ENCODE measurements at places on chromosomes 7 and 10.
A peak's percentile ranks its signal among the peaks of the same experiment; 100 is the strongest.

- DNase-seq = no peak
These were observed 36.7 kb upstream of the UBE2H start for GRCh38 chr7:129989466-129989865.

DNA sequence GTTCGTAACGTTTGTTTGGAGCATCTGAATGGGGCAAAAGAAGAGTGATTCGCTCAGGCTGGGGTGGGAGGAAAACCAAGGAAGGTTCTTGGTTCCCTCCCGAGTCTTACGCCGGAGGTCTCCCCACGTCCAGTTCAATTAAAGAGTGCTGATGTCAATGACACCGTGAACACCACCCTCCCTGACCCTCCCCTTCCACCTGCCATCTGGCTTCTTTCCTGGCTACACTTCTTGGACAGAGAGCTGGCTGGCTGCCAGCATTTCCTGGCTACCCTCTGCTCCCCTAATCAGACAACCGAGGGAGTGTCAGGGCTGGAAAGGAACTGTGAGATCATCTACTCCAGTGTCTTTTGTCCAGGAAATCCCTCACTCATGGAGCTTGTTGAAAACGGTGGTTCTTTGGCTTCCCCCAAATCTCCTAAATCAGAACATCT, 24.1 kb upstream of the FFAR4 start:
- DNase-seq = peak; percentile 9

- no peak for DNase-seq
These were observed 479.3 kb downstream of the DNAJB6 start for GRCh38 chr7:157816086-157816485.

GRCh38 chr7:158351481-158351880, 236.1 kb downstream of the PTPRN2 start:
- DNase-seq = no peak

GRCh38 chr7:104362756-104363155, 34.4 kb downstream of the LHFPL3 start:
- DNase-seq = no peak

DNA sequence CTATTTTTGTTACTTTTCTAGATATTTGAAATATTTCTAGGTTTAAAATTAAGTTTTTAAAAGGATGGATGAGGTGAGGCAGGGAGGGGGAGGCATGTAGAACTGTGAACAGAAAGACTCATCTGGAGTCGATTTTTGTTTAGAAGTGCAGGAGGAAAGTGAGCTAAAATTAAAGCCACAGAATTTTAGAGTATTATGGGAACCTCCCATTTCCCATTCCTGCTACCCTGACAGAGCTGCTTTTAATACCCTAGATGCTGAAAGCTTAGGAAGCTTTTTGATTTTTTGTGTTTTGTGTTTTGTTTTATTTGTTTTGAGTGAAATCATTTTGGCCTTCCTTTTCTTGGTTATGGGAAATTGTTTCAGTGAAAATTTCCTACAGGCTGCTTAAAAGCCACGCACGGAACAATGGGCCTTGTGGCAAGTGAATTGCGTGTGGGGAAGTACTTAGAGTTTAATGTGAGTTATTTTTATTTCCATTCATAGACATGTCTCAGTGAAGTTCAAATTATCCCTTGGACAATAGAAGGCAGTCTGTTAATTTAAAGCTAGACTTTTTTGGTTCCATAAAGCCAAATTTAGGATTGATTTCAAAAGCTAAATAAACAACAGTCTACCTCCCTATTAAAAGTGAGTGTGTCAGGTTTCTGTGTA, 102.0 kb upstream of the HDAC9 start:
- DNase-seq = no peak

- DNase-seq = no peak
These were observed 41.0 kb upstream of the C10orf120 start for GRCh38 chr10:122740640-122741039.

DNA sequence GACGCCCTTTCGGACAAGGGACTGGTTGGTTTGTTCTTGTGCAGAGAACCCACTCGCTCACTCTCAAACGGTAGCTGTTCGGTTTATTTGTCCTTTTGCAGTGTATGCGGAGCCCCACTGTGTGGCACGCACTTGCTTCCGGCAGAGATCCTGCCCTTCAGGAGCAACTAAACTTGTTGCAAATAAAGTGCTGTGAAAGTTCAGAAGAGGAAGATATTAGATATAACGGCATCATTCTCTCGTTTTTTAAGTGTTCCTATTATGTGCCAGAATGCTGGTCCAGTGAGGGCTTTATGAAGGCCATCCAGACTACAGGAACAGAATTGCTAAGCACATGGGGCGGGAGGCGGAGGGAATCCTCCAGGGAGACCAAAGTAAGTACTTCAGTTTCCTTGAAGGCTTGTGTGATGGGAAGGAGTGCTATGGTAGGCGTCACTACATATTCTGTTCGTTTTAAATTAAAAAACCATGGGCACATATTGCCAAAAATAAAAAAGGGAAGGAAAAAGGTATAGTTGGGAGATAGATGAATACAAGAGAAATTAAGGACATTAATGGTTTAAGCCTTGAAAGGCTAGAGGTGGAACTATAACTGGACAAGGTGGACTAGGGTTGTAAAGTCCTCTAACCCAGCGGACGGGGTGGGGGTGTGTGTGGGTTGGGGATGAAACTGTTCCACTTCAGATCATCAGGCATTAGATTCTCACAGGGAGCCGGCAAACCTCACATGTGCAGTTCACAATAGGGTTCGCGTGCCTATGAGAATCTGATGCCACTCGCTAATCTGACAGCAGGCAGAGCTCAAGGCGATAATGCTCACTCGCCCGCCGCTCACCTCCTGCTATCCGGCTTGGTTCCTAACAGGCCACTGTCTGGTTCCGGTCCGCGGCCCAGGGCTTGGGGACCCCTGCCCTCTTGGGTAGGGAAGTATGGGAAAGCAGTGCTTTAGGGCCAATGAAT, 704 bp upstream of the ERLIN1 start:
- peak; percentile 42 for DNase-seq

GRCh38 chr7:151327659-151328058, 14.0 kb upstream of the NUB1 start:
- peak; percentile 22 for DNase-seq

DNA sequence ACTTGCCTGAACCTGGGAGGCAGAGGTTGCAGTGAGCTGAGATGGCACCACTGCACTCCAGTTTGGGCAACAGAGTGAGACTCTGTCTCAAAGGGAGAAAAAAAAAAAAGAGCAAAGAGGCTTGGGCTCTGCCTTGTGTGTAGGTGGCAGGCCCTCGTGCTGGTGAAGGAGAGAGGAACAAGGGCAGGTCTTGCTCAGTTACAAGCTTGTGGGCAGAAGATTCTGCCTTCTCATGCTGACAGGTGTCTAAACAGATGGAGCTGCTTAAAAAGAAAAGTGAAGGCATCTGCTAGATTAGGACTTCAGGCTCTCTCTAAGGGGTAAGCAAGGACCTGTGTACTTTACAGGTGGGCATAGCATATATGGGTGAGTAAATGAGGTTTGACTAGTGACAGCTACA, 65.5 kb upstream of the TRIM8 start:
- DNase-seq = no peak

- no peak for DNase-seq
These were observed 1075.4 kb upstream of the POT1 start for GRCh38 chr7:126005064-126005463.

DNA sequence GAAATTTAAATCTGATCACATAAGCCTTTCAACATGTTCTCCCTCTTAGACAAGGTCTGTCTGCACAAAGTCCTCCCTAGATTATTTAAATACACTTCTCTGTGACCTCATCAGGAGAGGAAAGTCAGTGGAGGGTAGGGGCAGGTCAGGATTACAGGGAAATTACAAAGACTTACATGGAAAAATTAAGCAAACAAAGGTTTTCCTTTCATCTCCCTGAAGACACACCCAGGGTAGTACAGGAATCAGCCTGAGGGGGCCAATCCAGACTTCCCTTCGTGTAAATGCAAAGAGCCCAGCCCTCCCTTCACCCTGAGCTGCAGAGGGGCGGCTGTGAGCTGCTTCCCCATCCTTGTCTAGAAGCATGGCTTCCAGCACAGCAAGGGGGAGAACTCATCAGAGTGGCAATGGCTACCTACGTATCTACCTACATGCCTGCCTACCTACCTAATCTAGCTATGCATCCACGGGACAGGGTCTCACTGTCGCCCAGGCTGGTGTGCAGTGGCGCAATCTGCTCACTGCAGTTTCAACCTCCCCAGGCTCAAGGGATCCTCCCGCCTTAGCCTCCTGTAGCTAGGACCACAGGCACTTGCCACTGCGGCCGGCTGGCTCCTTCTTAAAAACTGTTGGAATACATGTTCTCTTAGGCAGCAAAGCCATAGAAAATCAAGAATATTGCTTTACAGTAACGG, 33.2 kb downstream of the PITRM1 start:
- no peak for DNase-seq

- no peak for DNase-seq
These were observed 467 bp downstream of the EXOSC1 start for GRCh38 chr10:97445357-97445721.

All from fibroblast of skin of abdomen (primary cell).